ENCODE measurements at places on chromosomes 7 and 10. TPM values are rescaled to one million over a fixed set of nuclear protein-coding genes. Genes with fewer than 3 reads are reported as not detected.

Gene NEBL
- 0.05 TPM for total RNA-seq

Gene ETV1
- 11.9 TPM for total RNA-seq

- DNase-seq: no peak
Observed at GRCh38 chr7:29138588-29138987, 7.7 kb downstream of the CPVL start.

GRCh38 chr7:20993693-20994092 is 207.0 kb upstream of the SP8 start:
- DNase-seq: no peak

DNA sequence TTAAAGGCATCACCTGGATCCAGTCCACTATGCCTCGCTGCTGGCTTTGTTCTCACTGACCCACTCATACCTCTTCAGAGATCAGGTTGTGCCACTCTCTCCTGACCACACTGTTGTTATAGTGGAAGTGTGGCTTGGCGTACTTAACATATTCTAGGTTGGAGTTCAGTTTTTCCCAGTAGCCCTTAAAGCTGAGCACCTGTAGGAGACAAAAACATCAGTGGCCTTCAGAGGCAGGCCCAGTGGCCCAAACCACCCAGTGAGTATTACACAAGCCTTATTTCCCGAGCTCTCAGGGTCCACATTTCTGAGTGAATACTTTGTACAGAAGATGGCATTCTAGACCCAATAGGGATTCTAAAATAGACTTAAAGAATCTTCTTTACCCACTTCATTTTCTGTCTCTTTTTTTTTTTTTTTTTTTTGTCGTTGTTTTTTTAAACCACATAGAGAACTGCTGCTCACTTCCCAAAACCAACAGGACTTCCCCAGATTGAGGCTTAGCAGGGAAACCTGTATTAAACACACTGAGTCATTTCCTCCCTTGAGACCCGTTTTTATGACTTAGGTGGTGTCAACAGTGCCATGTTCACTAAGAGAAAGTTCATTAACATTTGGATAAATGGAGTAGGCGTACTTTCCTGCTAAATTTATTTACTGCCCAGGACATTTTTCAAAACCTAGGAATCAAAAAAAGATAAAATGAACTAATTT is 85.8 kb downstream of the GSAP start:
- DNase-seq: peak; percentile 81
